Mesendoderm (in vitro differentiated cells): ENCODE measurements at places on chromosomes 13 and 19.
A peak's percentile ranks its signal among the peaks of the same experiment; 100 is the strongest.

- no peak for DNase-seq
Measured at GRCh38 chr13:100824366-100824765, 149.8 kb upstream of the TMTC4 start.

GRCh38 chr13:99075268-99076191 is 97.7 kb upstream of the DOCK9 start:
- peak; percentile 54 for DNase-seq

DNA sequence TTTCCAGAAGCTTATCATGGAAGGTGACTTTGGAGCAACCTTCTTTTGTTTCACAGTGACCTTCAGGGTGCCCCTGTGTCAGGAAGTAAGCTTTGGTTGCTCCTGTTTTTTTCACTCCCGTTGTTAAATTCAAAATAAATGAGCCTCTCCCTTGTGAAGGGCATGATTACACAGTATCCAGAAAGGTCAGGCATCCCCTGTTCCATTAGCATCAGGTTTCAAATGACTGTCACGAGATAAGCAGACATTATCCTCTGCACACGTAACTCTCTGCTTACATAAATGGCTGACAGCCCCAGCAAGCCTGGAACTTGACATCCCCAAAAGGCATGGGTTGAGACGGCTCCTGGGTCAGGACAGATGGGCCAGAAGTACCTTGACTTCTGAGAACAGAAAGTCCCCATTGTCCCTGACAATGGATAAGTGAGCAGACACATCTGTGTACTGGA is 52.0 kb downstream of the RAB20 start:
- no peak for DNase-seq

DNA sequence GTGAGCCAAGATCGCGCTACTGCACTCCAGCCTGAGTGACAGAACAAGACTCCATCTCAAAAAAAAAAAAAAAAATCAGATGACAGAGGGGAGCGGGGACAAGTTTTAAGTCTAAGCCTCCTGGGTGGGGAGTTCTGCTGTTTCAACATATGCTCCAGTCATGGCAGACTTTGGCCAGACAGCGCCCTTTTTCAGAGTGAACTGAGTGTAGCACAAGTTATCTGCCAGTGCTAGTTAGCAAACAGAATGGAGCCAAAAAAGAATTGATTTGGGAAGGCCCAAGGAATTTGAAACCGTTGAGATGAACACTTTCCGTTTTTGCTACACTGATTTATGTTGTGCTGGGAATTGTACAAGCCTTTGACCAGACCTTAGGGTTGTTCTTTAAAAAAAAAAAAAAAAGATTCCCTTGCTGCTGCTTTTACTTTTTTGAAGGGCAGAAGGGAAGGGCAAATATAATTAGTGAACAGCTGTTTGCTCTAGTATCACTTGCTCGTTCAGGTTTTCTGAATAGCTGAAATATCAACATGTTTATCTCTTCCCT is 5.7 kb downstream of the ACTN4 start:
- DNase-seq = no peak

DNA sequence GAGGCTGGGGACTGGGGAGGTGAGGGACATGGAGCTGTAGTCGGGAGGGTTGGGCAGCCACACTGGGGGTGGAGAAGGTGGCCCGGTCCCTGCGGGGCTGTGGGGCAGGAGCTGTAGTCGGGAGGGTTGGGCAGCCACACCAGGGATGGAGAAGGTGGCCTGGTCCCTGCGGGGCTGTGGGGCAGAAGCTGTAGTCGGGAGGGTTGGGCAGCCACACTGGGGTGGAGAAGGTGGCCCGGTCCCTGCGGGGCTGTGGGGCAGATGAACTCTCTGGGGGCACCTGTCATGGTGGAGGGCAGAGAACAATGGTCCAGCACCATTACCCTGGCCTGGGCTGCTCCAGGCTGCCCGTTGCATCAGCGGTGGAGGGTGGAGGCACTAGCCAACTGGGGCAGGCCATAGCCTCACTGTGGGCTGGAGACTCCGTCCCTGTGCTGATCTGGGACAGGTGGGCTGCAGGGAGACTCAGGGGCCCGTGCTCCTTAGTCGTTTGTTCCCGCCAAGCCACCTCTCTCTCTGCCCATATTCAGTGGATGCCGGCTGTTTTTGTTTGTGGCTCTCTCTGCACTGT is 51.4 kb downstream of the ATP11A start:
- no peak for DNase-seq

- no peak for DNase-seq
Measured at GRCh38 chr19:44151491-44151890, 10.1 kb downstream of the ZNF234 start.

- no peak for DNase-seq
Measured at GRCh38 chr13:45786293-45786920, 65.1 kb downstream of the SIAH3 start.
